ENCODE measurements at places on chromosomes 5 and 9. TPM values are rescaled to one million over a fixed set of nuclear protein-coding genes. Genes with fewer than 3 reads are reported as not detected.

The CNTLN gene
- 4.2 TPM for total RNA-seq

The PCDHA9 gene
- 0.83 TPM for total RNA-seq

The PCDHA5 gene
- total RNA-seq: 0.17 TPM

The CCL21 gene
- total RNA-seq: not detected

The CCDC69 gene
- total RNA-seq: 0.61 TPM

The MEIKIN gene
- total RNA-seq: not detected

The STPG3 gene
- total RNA-seq: not detected

The AGGF1 gene
- total RNA-seq: 21.8 TPM

The DBH gene
- not detected for total RNA-seq

The DNAI1 gene
- total RNA-seq: not detected
